Mesendoderm (in vitro differentiated cells): ENCODE measurements at places on chromosomes 6 and 20.

GRCh38 chr6:164294047-164294784 lies 879.7 kb downstream of the QKI start:
- no peak for DNase-seq

- no peak for DNase-seq
Measured at GRCh38 chr6:156741287-156742073, 35.7 kb upstream of the ARID1B start.

- no peak for DNase-seq
Measured at GRCh38 chr20:63751471-63752271, 12.1 kb downstream of the SLC2A4RG start.

GRCh38 chr6:137261761-137262160 lies 42.6 kb upstream of the IFNGR1 start:
- no peak for DNase-seq

DNA sequence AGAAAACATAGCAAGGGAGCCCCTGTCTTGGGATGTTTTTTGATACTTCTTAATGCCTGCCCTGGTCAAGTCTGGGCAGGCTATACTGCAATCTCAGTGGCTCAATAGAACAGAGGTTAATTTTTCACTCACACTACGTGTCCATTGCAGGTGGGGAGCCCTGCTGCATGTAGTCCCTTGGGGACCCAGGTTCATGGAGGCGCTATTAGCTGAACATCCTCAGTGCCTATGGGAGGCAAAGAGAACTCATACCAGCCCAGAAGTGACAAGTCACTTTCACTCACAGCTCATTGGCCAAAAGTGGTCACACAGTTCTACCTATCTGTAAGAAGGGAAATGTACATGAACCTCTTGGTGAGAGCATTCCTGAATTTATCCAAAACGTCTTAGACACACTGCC lies 23.2 kb downstream of the CGA start:
- no peak for DNase-seq

GRCh38 chr6:42787063-42787472 lies 5.2 kb downstream of the BICRAL start:
- no peak for DNase-seq

DNA sequence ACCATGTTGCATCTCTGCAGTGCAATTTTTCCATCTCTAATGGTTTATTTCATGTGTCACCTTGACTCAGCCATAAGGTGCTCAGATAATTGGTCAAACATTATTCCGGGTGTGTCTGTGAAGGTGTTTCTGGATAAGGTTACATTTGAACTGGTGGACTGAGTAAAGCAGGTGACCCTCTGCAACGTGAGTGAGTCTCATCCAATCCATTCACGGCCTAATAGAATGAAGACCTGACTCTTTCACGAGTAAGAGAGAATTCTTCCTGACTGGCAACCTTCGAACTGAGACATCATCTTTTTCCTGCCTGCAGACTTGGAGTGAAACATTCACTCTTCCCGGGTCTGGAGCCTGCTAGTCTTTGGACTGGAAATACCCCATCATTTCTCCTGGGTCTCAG lies 77.1 kb upstream of the SLC22A23 start:
- DNase-seq, result no peak
